ENCODE measurements at places on chromosomes 4 and X.

- no peak for DNase-seq
These were observed 277.4 kb downstream of the NKX6-1 start for GRCh38 chr4:84221704-84222103.

DNA sequence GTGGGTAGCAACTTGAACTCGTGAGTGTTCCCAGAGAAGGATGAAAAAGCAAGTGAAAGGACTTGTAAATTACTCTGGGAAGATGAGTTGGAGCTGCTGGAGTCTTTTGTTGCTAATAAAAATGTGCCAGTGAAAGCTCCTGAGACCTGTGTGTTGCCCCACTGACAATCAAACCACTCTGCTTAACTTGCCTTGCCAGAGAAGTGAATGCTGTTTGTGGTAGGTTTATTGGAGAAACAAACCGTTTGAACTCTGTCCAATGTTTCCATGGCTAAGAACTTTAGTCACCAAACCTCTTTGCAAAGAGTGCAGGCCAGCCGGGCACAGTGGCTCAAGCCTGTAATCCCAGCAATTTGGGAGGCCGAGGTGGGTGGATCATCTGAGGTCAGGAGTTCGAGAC lies 586.9 kb downstream of the PCDH7 start:
- no peak for DNase-seq

DNA sequence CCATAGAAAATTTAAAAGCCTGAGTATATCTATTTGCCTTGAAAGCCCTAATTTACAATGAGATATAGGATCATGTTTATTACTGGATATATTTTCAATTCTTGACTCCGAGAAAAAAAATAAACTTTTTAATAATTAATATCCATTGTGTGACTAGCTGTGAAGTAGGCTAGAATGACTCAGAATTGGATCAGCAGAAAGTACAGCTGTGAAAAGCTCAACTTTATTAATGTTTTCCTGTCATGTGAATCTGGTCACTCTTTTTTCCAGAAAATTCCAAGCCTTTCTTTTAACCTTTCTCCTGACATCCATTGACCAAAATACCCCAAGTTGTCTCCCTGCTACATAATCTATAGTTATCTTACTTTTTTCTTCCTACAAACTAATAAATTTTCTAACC lies 171.8 kb upstream of the PACRGL start:
- DNase-seq, result no peak

- no peak for DNase-seq
These were observed 20.4 kb downstream of the BMP2K start for GRCh38 chr4:78796526-78796925.

GRCh38 chrX:9794495-9794894 lies 8.3 kb downstream of the SHROOM2 start:
- DNase-seq, result no peak

DNA sequence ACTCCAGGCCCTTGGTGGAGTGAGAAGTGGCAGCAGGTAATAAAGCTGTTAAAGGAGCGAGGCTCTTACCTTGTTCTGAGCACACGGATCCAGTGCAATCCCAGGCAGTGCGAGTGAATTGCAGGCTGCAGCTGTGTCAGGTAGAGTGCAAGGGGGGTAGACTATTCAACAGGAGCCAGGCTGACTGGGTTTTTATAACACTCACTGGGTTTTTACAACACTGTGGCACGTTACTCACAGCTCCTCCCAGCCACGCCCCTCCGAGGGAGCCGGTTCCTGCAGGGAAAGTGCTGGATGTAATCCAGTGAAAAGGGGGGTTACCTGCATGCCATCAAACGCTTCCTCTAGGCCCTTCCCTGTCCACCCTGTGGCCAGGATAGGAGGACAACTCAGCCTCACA lies 358 bp downstream of the FGFBP1 start:
- no peak for DNase-seq

GRCh38 chrX:29813174-29813573 lies 402.2 kb upstream of the MAGEB2 start:
- no peak for DNase-seq

GRCh38 chr4:3784454-3785291 lies 18.5 kb downstream of the ADRA2C start:
- DNase-seq, result no peak

GRCh38 chrX:106932492-106932923 lies 12.3 kb downstream of the CLDN2 start:
- no peak for DNase-seq

- no peak for DNase-seq
These were observed 61.1 kb upstream of the MTM1 start for GRCh38 chrX:150507251-150507856.

DNA sequence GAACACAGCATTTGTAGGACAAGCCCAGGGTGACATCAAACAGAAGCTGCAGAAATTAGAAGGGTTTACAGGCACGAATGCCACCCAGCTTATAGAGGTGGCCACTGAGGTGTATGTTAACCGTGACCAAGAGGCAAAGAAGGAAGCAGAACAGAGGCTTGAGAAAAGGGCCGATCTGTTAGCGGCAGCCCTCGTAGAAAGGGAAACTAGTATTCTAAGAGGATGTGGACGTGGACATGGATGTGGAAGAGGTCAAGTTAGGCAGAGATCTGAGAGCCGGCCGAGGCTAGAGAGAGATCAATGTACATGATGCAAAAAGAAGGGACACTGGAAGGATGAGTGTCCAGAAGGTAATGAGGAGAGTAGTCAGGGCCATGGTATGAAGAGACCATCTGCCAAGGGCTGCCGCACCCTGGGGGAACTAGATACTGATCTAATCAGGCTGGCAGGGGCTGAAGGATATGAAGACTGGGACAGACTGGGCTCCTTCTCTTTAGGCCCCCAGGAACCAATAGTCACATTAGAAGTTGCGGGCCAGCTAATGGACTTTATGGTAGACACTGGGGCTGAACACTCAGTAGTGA lies 27.5 kb downstream of the LIAS start:
- DNase-seq, result no peak

DNA sequence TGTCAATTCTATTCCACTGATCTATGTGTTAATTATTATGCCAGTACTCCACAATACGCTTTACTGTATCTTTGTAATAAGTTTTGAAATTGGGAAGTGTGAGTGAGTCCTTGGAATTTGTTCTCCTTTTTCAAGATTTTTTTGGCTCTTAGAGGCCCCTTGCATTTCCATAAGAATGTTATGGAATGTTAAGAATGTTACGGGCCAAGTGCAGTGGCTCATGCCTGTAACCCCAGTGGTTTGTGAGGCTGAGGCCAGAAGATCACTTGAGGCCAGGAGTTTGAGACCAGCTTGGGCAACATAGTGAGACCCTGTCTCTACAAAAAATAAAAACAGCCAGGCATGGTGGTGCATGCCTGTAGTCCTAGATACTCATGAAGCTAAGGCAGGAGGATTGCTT lies 167.6 kb upstream of the CXorf66 start:
- DNase-seq, result no peak

DNA sequence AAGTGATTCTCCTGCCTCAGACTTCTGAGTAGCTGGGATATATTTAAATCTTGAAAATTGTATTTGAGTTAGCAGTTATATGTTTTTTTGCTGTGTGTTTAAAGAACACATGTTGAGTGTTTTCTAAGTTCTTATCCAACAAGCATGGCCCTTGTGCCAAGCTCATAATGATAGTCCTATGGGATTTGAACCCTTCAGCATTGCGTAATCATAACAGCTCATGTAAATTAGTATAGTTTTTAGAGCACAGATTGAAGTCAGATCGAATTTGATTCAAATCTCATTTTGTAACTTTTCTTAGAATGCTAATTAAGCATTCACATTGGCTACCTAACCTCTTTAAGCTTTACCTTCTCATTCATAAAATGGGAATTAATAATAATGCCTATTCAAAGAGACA lies 12.2 kb downstream of the FAM149A start:
- DNase-seq, result no peak

- DNase-seq, result no peak
These were observed 125.1 kb downstream of the RAPGEF2 start for GRCh38 chr4:159227984-159228383.

GRCh38 chr4:87716371-87717265 lies 66.5 kb downstream of the DMP1 start:
- no peak for DNase-seq

GRCh38 chr4:118683513-118683912 lies 1.7 kb upstream of the METTL14 start:
- DNase-seq, result no peak

DNA sequence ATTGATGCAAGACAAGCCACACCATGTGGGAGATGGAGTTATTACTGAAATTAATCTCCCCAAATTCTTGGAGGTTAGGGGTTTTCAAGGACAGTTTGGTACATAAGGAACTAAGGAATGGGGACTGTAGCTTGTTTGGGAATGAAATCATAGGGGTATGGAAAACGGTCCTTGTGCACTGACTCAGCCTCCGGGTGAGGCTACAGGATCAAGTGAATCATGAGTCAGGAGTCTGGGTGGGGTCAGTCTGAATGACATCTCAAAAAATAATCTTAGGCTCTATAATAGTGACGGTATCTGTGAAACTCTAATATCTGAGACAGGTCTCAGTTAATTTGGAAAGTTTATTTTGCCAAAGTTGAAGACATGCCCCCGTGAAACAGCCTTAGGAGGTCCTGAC lies 128.5 kb upstream of the CYSLTR1 start:
- no peak for DNase-seq

- DNase-seq, result no peak
These were observed 4.5 kb upstream of the C1QTNF7 start for GRCh38 chr4:15423285-15423711.

DNA sequence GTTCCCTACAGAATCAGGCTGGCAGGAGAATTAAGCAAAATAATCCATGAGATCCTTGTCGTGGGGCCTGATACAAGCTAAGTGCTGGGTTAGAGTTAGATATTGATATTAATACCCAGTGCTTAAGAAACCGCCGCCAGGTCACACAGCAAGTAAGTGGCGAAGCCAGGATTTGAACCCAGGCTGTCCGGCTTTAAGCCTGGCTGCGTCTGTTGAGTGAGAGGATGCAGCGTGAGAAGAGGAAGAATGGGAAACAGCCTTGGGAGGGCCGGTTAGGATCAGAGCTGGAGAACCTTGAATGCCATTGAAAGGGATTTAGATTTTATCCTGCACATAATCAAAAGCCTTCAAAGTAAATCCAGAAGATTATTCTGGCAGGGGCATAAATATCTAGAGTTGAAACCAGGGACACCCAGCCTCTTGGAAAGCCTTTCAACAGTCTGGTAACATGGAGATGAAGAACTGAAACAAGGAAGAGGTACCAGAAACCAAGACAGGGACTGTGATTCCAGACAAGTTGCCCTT lies 64.8 kb upstream of the HELT start:
- DNase-seq, result no peak

DNA sequence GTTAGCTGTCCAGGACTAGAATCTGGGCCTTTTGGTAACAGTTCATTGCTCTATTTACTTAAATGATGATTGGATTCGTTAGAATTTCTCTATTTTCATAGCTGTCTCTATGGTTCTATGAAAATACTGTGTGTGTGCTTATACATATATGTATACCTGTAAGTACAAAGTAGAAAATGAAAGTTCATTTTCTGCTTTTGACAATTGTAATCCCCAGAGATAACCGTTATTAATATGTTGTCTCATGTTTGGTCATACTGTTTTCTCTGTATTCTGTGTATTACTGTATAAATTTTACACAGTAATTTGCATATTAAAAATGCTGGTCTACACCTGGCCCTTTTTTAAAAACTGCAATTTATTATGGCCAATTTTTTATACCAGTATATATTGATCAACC lies 55.4 kb downstream of the CLCN3 start:
- no peak for DNase-seq

- no peak for DNase-seq
These were observed 70.3 kb upstream of the NDP start for GRCh38 chrX:44043496-44043895.

DNA sequence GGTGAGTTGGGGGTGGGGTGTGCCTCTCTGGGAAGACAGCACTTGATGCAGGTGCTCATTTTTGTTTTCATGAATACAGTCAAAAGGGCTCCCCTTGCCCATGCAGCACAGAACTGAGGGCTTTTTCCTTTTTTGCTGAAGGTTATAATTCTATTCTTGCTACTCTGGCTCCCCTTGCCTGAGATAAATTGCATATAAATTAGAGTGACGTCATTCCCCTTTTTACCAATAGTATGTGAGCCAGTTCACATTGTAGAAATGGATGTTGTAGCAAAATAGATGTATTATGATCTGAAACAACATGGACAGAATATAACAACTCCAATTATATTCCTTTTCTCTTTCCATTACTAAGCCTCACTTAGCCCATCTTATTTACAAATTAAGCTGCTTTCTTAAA lies 28.4 kb downstream of the CXorf58 start:
- no peak for DNase-seq

All from GOT3 (cell line).